ENCODE measurements at places on chromosomes 3 and 15.
A peak's percentile ranks its signal among the peaks of the same experiment; 100 is the strongest.

DNA sequence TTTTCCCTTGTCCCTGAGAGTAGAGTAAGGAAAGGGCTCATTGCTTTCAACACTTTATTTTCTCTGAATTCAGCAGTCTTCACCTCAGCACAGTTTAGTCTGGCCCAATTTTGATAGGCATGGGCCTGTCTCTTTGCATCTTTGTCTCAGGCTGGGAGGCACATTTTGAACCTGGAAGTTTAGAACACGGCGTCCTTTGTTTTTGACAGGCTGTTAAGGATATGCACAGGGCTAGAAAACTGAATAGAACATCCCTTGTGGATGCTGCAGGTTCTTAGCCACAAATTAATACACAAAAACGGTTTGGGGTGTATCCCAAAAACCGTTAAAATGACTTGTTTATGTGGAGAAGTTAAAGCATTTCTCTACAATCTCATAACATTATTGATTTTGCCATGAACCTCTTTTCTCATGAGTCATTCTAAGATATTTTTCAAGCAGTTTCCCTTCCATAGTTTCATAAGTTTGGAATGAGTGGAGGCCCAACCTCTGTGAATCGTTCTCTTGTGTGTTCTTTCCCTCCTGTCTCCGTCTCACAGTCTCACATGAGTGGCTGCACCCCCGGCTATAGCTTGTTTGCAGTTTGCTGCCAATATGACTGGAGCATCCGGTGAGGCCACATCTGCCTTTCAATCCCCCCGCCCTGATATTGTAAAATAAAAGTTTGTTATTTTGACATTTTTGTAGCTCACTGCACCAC lies 192.9 kb upstream of the EIF1B start:
- DNase-seq, result no peak

DNA sequence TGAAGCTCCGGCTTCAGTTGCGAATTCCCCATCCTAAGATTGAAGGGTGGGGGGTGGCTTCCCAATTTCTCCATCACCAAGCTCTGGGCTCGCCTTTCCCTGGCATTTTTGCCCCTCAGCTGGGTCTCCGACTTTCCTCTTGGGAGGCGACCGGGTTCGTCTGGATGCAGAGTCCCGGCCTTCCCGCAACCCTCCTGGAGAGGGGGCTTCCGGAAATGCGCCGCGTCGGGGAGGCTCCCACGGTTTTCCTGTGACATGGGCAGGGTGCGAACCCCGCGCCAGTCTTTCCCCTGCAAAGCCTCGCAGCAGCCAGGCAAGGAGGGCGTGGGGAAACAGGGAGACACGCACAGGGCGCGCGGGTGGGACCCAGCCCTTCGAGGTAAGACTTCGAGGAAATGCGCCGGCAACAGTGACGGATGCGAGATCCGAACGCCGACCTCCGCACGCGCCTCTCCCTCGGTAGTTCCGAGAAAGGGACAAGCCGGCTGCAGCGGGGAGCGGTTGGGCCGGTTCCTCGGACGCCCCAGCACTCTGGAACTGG lies 466 bp upstream of the HCN4 start:
- no peak for DNase-seq

DNA sequence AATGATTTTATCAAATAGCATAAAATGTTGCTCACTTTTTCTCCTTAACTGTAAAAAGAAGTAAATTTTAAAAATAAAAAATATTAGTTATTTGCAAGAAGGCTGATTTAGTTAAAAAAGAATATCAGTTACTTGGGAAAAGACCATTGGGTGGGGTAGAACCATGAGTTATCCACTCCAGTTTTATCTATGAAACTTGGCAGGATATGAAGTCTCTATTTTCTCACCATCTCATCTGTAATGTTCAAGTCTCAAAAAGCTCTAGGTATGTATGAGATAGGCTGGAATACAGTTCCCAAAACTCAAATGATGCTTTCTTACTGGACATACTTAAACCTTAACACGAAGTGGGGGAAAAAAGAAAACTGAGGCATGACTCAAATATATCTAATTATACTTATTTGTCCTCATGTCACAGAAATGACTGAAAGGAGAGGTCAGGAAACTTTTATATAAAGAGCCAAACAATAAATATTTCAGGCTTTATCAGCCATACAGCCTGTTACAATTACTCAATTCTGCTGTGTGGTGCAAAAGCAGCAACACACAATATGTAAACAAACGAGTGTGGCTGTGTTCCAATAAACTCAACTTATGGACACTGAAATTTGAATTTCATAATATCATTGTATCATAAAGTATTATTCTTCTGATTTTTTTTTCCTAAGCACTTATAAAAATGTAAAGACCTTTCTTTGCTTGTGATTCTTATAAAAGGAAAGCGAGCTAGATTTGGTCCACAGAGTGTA lies 131.8 kb downstream of the TBL1XR1 start:
- peak; percentile 21 for DNase-seq

DNA sequence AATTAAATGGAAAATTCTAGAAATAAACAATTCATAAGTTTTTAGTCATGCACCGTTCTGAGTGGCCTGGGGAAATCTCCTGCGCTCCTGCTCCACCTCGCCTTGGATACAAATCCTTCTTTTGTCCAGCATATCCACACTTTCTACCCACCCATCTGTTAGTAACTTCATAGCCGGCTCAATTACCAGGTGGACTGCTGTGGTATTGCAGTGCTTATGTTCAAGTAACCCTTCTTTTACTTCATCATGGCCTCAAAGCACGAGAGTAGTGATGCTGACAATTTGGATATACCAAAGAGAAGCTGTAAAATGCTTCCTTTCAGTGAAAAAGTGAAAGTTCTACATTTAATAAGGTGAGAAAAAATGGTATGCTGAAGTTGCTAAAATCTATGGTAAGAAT lies 142.3 kb upstream of the CHL1 start:
- no peak for DNase-seq

GRCh38 chr3:13544293-13544831 lies 4.6 kb upstream of the FBLN2 start:
- no peak for DNase-seq

All from erythroblast (primary cell).